ENCODE measurements at places on chromosomes 1 and 21.
A peak's percentile ranks its signal among the peaks of the same experiment; 100 is the strongest.

DNA sequence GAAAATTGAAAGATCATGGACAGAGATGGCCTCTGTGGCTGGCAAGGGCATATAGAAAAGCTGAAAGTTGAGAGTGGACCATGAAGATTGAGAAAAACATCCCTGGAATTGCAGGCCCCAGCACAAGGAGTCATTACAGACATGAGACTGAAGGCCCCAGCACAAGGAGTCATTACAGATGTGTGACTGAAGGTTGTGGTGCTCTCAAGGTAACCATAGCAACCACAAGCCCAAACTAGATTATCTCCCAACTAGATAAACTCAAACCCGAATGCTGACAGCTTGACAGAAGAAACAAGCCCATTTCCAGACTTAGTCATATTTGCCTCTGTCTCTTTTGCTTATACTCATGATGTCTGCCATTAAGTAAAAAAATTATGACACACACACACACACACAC, 1252.1 kb upstream of the ADGRL4 start:
- no peak for DNase-seq

DNA sequence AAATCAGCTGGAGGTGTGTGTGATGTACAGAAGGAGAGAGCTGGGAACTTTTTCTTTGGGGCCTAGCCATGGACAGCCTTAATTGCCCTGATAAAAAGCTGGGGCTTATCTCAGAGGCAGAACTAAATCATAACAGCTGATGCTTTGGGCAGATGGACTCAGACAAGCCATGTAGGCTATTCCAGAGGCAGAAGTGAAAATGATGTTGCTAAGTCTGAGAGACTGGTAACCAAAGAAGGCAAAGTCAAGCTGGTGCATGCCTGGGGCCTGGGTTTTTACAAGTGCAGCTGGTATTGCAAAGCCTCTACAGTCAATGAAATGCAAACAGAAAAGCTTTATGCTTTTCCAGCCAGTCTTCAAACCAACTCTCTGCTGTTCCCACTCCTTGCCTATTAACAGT, 39.0 kb upstream of the LMX1A start:
- DNase-seq, result no peak

DNA sequence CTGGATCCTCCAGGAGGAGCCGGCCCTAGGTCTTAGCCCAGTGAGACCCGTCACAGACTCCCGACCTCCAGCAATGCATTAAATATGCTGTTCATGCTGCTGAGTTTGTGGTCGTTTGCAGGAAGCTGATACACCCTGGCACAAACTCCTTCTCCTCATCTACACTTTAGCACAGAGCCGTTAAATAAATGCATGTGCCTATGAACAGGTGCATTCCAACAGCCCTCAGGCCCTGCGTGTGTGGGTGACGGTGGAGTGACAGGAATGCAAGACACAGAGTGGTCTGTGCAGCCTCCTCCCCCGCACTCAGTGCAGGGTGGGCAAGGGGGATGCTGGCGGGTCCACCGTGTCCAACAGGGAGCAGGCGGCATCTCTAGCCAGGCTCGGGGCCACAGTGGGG, 106.6 kb upstream of the TMPRSS2 start:
- no peak for DNase-seq

DNA sequence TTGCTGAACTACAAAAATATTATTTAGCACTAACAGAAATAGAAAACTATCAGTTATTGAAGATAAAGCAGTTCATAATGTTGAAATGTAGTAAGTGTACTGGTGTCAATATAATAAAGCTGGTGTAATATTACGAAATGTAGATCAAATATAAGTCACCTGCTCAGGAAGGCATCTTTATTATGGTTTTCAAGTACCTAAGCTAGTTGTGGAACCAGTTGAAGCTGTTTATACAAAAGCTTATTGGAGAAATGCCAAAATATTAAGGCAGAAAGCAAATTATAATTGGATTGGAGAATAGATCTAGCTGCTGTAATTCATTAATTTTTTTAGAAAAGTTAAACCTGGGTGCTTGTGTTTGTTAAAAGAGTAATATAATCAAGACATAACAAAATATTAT, 6.2 kb upstream of the MARK1 start:
- DNase-seq, result no peak

GRCh38 chr1:2320760-2321667, 70.3 kb downstream of the MORN1 start:
- no peak for DNase-seq

GRCh38 chr1:32536764-32537163, 2.5 kb upstream of the ZBTB8A start:
- DNase-seq, result no peak

GRCh38 chr1:81125672-81126071, 675.1 kb upstream of the ADGRL2 start:
- no peak for DNase-seq

DNA sequence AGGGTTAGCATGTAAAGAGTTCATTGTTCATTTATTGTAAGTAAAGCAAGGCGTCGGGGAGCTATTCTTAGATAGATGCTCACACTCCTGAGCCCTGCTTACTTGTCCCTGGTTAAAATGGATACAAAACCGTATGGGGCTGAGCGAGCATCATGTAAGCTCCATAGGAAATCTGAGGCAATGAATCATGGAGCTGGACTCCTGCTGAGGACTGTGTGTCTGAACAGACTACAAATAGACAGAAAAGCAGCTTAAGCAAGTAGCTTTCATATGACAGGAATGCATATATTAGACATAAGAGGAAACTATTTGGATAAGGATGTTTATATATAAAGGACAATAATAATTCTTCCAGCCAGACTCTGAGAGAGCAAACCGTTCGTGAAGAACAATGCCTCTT, 604.9 kb upstream of the PTBP2 start:
- DNase-seq, result no peak

- DNase-seq, result no peak
These were observed 48.0 kb upstream of the KCNE1 start for GRCh38 chr21:34560021-34560420.

- no peak for DNase-seq
These were observed 87.7 kb downstream of the TGFBR3 start for GRCh38 chr1:91798241-91798648.

DNA sequence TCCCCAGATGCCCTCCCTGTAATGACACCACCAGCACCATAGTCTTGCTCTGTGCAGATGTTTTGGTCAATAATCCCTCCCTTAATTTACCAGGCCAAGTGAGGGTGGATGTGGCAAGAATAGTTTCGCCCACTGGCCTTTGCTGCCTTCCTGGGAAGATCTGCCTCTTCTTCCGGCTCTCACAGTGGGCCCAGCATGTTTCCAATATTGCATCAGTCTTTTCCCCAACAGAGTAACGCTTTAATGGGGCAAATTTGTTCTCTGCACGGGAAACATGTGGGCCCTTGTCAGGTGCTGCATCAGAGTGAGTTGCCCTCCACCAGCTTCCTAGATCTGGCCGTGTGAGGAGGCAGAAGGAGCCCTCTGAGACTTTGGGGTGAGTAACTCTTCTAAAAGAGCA, 12.0 kb upstream of the ALX3 start:
- no peak for DNase-seq

- no peak for DNase-seq
These were observed 17.1 kb upstream of the EDN2 start for GRCh38 chr1:41501581-41501980.

DNA sequence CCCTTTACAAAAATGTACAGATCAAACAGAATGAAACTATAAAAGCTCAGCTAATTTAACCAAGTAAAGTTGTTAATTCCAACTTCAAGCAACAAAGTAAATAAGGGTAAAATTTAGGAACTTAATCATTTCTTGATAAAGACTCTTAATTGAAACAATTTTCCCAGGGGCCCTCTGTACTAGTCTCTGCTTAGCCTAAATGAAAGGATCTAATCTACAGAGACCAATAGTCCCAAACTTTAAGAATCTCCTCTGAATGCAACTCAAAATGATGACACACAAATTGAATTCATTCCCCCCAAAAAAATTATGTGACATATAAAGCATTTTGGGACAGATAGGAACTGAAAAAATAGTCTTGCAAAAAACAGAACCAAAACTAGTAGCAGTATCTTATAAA, 16.6 kb downstream of the EYA3 start:
- no peak for DNase-seq

DNA sequence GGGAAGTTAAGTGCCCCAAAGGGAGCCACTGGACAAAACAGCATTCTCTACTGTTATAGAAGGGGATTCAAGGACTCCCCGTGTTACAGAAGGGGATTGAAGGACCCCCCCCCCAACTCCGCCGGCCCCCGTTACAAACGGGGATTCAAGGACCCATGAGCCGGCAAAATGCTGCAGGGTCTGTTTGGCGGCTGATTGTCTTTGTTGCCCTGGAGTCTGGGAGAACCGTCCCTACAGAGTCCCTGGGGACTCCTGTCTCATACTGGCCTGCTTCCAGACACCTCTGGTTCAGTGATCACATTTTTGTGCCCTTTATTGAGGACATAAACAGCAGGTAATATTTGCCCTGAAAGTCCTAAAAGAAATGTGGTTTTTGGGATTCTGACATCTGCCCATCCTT, 96.4 kb downstream of the SYF2 start:
- DNase-seq, result no peak

DNA sequence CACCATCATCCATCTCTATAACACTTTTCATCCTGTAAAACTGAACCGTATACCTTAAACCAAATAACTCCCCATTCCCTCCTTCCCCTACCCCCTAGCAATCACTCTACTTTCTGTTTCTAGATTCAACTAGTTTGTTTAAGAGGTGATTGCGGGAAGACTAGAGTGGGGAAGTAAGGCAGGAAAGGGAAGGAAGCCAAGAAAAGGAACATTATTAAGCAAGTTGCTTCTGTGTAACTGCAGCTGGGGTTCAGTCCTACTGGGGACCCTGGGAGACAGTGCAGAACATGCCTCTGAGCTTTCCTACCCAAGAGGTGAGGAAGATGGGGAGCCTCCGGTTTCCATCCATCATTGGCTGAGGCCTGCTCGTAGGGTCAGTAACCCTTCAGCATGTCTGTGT, 28.9 kb upstream of the H3-3A start:
- DNase-seq, result peak; percentile 39

DNA sequence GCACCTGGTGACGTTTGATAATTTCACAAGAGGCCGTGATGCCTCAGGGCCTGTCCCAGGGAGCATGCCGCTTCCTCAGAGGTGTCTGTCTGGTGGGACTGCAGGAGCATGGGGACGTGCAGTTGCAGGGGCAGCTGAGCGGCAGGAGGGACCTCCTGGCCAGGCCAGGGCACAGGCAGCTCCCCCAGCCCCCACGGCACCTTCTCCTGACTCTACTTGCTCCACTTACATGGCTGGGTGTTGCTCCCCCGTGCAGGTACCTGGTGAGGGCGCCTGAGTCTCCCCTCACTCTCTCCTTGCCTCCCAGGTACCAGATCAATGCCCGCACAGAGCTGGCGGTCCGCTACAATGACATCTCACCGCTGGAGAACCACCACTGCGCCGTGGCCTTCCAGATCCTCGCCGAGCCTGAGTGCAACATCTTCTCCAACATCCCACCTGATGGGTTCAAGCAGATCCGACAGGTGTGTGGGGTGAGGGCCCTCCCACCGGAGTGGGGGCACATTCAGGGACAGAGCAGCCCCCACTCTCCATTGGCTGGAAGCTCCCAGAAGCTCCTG, 108.4 kb downstream of the PDE9A start:
- no peak for DNase-seq

DNA sequence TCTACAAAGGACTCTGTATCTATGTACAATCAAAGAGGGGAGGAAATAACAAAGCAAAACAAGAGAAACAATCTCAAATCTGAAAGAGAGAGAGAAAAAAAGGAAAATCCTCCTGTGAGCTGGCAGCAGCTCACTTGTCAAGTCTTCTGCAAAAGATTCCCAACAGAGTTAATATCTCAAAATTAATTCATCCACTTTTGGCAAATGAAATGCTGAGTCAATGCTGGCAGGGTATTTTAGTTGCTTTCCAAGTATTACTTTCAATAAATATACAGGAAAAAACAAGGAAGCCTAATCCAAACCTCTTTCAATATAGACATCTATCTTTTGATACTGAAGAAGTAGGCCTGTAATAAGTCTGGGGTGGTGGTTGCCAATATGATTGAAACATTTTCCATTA, 613.9 kb upstream of the NEGR1 start:
- DNase-seq, result no peak

DNA sequence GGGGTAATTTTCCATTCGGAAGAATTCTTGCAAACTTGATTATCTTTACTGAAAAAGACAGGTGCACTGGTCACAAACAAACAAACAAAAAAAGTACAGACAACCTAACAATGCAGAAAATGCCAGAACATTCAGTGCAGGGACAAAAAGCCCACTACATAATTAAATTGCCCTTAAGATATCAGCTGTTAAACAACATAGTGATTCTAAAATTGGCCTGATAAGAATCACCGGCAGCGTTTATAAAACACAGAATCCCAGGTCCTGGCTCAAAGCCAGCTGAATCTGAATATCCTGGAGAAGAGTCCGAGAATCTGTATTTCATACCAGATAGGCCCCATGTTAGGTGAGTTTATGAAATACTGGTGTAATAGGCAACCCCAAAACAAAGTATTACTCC, 6.1 kb downstream of the PLPP3 start:
- no peak for DNase-seq

DNA sequence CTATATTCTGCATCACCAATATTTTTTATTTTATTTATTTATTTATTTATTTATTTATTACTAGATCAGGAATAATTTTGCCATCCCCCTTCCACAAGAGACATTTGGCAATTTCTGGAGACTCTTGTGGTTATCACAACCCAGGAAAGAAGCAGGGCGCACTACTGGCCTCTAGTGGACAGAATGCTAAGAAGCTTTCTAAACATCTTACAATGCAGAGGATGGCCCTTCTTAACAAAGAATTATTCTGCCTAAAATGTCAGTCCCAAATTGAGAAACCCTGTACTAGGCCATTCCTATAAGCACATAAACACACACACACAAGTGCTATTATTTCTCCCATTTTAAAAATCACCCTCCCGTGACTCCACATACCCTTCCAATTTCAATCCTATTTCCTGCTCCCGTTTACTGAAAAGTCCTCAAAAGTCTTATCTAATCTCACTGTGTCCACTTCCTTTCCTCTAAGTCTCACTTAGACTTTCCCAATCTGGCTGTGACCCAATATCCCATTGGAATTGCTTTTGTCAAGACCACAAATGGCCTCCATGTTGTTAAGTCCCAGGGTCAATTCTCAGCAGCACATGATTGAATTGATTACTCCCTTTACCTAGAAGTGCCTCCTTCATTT, 43.7 kb upstream of the RNF11 start:
- DNase-seq, result peak; percentile 69

GRCh38 chr1:164774819-164775654, 216.1 kb downstream of the PBX1 start:
- DNase-seq, result no peak

DNA sequence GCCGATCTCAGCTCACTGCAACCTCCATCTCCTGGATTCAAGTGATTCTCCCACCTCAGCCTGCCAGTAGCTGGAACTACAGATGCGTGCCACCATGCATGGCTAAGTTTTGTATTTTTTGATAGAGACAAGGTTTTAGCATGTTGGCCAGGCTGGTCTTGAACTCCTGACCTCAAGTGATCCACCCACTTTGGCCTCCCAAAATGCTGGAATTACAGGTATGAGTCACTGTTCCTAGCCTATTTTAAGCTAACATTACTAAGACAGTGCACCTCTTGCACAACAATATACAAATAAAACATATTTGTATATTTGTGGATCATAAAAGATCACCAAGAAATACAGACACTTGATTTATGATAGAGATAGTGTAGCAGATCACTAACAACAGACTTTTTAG, 139.1 kb downstream of the DUSP10 start:
- DNase-seq, result no peak
